SK-N-MC (cell line): ENCODE measurements at places on chromosomes 5 and 9.

DNA sequence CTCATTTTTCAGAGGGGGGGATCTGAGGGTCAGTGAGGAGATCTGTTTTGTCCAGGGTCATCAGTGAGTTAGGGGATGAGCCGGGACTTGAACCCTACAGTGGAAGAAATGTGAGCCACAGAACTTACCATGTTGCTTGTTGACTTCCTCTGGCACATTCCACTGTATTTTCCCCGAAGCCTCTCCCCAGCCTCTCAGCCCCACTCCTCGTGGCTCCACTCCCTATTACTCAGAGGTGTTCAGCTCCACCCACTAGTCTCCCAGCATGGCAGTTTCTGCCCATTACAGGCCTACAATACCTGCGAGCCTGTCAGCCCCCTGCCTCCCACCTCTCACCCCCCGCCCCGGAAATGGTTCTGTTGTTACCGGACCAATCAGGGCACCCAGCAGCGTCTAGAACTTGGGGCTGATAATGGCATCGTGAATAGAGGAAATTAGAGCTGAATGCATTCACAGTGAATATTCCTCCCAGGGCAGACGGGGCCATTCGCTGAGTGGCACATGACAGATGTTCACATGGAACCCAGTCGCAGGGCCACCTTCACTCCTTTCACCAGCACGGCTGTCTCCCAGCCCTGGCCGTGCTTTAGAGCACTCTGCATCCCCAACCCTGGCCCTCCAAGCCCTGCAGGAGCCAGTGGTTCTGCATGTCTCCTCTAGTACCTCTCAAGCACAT, 81.6 kb downstream of the KCNIP1 start:
- DNase-seq, result no peak

DNA sequence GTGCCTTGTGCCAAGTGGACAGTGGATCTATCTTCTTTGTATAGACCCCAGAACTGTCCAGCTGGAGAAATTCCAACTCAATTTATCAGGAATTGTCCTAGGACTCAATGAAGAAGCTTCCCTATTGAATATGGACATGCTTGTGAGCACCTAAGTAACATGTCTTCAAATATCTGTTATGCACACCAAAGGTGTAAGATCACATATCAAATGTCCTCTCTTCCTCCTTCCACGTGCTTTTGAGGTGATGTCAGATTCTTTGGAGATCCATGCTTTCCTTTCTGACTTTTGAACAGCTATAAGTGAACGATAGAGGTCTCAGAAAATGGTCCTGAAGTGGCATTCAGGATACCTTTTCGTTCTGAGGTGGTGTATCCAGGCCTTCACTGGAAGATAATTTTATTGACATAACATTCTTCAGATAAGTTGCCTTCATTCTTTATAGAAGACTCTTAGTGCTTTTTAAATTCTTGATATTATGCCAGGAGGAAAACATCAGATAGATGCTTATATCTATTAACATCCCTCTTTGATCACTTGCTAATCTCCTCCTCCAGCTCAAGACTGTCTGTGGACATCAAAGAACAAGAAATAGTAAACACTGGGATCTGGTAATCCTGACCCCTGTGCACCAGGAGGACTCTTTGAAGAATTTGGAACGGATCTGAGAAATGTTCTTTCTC, 246.4 kb downstream of the SMARCA2 start:
- no peak for DNase-seq

GRCh38 chr5:57960569-57960968, 478.0 kb upstream of the ACTBL2 start:
- no peak for DNase-seq

DNA sequence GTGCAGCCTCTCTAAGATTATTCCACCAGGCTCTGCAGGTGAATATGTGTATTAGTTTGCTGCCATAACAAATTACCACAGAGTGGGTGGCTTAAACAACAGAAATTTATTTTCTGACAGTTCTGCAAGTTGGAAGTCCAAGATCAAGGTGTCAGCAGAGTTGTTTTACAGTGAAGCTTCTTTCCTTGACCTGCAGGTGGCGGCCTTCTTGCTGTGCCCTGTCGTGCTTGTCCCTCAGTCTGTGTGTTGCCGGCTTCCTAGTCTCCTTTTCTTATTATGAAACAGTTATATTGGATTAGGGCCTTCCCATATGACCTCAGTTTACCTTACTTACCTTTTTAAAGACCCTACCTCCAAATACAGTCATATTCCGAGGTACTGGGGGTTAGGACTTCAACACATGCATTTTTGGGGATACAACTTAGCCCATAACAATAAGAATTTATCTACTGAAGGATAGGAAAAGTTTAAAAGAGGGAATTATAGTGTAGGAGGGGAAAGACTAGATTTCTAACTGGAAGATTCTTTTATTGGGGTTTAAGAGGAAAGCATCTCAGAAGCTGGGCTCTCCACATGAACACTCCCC, 97.4 kb downstream of the OSTF1 start:
- DNase-seq, result no peak

DNA sequence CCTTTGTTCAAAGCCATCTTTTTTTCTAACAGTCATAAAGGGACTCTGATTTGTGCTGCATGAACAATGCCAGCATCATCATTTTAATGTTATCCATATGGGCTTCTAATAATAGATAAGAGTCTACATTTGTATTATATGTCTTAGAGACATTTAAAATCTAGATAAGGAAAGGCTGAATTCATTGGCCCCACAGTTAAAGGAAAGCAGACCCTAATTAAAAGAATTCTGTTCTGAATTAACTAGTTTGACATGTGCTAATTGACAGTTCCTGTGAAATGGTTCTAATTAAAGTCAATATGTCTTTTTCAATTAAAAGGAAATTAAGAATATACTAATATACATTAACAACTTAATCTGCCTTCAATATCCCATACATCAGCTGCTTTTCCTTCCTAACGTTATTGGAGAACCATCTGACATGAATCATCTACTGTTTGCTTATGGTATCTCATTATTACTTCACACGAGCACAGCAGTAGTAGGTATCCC, 104.7 kb downstream of the NR2F1-AS1 start:
- no peak for DNase-seq

GRCh38 chr5:74953937-74954720, 87.9 kb upstream of the FAM169A start:
- DNase-seq, result no peak

DNA sequence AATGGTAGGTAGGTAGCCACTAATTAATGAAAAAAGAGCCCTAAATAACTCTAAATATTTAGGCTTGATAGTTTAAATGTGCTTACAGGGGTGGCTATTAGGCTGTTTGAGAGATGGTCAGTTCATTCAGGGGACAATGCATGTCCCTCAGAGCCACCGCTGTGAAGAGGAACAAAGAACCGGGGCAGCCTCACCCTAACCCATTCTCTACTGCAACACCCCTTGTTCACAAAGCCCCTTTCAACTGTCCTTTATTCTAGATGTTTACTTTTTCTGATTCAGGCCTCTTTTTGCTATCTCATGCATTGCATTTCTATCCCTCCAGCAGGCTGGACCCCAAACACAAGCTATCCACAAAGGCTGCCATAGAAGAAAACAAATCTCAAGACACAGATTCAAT, 906.7 kb downstream of the NR2F1-AS1 start:
- DNase-seq, result no peak

GRCh38 chr5:126516133-126516532, 78.9 kb downstream of the ALDH7A1 start:
- no peak for DNase-seq

DNA sequence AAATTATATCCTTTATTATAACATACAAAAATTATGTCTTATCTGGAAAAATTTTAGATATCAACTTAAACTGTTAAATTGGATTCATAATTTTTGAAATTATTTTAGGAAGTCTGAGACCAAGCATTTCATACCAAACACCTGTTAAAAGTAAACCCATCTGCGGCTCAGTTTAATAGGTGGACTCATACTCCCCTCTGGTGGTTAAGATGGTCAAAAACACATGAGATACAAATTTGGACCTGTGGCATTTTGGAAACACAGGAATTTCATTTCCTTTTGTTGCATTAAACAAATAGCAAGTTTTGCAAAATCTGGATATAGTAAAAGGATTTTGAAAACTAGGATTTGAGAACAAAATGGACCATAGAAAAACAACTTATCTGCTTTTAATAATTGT, 53.7 kb downstream of the RGMB start:
- no peak for DNase-seq

- no peak for DNase-seq
Measured at GRCh38 chr5:181241393-181241975, 2.2 kb downstream of the RACK1 start.

DNA sequence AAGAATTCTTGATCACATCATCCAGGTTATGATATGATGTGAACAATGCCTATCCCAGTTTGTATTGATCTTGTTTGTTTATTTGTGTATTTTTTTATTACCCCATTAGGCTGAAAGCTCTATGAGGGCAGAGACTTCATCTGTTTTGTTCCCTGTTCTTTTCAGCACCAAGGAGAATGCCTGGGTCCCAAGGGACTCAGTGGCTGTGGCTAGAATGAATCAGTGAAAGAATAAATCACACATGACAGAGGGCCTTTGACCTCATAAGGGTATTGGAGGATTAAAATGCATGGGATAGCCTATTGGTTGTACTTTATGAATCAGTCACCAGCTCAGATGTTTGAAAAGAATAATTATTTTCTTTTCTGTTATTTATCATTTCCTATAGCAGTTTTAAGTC, 292.2 kb downstream of the GAS1 start:
- DNase-seq, result no peak
